Stimulated activated CD8-positive, alpha-beta memory T cell treated with anti-CD3 and anti-CD28 coated beads, Interleukin-12 subunit alpha, Interleukin-12 subunit beta, amount 100 ng/mL, for 4 hours (primary cell): ENCODE measurements at places on chromosomes 4 and X.

- DNase-seq = no peak
These were observed 163.9 kb downstream of the KDR start for GRCh38 chr4:54961357-54961975.

GRCh38 chr4:73258436-73258685 lies 237 bp downstream of the ANKRD17 start:
- no peak for DNase-seq

GRCh38 chr4:176579226-176579625 lies 213.5 kb downstream of the VEGFC start:
- no peak for DNase-seq

DNA sequence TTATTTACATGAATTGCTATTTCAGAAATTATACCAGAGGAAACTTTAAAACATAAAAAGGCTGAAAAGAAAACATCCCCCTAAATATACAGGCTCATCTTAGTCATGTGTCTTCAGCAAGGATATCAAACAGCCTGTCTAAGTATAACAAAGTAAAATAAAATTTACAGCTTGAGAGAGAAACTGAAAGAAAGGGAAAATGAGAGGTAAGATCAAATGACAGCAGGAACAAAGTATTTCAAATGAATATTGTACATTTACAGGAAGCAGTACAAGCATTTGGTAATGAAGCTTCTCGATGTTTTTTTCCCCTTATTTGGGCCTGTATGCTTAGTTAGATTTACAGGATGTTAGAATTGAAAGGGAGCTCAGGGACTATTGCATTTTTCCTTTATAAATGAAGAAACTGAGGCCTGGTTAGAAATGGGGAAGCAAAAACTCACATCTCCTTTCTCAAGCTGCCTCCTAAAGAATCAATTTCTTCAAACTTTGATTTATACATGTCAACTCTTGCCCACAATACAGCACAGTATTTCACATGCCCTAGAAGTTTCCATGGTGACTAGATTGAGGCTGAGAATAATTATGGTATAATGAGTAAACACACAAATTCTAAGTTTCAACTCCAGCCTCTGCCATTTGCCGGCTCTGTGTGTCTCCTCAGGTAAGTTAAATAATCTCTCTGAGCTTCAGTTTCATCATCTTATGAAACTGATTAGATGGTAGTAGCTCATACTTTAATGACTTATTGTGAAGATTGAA lies 29.3 kb downstream of the DAPP1 start:
- DNase-seq = no peak

- DNase-seq = no peak
These were observed 409.0 kb downstream of the BCOR start for GRCh38 chrX:39688576-39689375.

DNA sequence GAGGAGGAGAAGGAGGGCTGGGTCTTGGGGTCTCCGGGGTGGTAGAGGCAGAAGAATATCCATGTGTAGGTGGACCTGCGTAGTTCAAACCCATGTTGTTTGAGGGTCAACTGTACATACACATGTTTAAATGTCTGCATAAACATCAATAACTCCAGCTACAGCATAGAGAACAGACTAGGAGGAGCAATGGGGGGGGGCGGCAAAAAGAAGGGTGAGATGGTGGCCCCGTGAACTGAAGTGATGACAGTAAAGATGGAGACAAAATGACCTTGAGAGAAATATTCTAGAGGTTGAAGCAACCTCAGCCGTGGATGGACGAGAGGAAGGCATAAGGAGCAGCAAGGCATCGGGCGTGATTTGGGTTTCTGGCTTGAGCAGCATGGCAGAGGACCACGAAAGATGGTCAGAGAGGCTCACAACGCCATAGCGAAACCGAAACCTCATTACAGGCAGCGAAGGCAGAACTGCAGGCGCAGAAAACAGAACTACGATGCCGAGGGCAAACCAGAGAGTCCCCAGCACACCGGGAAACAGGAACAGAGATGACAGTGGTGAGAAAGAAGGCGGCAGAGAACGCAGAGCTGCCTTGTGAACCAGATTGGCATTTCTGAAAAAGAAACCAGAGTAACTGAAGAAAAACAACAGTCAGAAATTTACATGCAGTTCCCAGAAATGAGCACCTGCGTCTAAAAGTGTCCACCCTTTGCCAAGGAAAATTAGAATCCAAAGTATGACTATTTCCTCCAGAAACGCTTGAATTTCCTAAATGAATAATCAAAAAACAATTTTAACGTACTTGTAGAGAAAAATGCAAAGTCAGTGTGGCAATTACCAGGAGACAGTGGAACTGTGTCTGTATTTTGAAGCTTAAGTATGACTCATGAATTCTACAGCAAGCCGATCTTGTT lies 50.3 kb upstream of the ENPP6 start:
- peak; percentile 46 for DNase-seq

GRCh38 chrX:78746496-78746895 lies 1.0 kb upstream of the LPAR4 start:
- DNase-seq = no peak

DNA sequence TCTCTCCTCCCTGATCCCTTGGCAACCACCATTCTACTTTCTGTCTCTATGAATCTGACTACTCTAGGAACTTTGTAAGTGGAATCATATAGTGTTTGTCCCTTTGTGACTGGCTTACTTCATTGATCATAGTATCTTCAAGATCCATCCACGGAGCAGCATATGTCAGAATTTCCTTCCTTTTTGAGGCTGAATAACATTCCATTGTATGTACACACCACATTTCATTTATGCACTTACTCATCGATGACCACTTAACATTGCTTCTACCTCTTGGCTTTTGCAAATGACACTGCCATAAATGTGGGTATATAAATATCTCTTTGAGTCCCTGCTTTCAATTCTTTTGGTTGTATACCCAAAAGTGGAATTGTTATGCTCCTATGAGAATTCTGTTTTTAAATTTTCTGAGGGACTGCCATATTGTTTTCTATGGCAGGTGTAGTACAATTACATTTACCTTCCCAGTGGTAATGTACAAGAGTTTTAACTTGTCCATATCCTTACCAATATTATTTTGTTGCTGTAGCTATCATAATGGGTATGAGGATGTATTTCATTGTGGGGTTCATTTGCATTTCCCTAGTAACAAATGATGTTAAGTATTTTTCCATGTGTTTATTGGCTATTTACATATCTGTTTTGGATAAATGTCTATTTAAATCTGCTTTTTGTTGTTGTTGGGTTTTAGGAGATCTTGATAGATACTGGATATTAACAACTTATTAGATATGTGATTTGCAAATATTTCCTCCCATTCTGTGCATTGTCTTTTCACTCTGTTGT lies 466.1 kb downstream of the C4orf33 start:
- DNase-seq = no peak

- no peak for DNase-seq
These were observed 8.7 kb downstream of the TIMP1 start for GRCh38 chrX:47590984-47591383.

- DNase-seq = no peak
These were observed 7.0 kb downstream of the PNMA3 start for GRCh38 chrX:153063315-153063714.

GRCh38 chrX:85052636-85053343 lies 49.1 kb downstream of the APOOL start:
- DNase-seq = no peak

DNA sequence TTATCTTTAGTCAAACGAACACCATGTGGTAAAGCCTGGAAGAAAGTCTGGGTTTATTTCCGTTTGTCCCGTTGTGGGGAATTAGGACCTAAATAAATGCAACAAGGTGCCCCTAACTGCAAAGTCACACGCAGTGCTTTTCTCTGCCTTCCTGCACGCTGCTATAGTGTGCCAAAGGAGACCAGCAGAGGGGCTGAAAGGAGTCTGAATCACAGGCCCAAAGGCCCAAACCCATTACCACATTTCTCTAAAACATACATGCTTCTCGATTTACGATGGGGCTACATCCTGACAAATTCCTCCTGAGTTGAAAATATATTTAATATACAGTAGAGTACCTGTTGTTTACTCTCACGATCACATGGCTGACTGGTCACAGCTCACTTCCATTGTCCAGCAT lies 4.5 kb downstream of the VEGFC start:
- DNase-seq = no peak

GRCh38 chr4:104330125-104330905 lies 164.4 kb downstream of the CXXC4 start:
- DNase-seq = no peak

GRCh38 chr4:17817027-17817426 lies 6.2 kb downstream of the NCAPG start:
- DNase-seq = no peak

- DNase-seq = no peak
These were observed 38.7 kb downstream of the ADD1 start for GRCh38 chr4:2882341-2882740.

- DNase-seq = no peak
These were observed 24.9 kb downstream of the CD99L2 start for GRCh38 chrX:150873616-150874015.

DNA sequence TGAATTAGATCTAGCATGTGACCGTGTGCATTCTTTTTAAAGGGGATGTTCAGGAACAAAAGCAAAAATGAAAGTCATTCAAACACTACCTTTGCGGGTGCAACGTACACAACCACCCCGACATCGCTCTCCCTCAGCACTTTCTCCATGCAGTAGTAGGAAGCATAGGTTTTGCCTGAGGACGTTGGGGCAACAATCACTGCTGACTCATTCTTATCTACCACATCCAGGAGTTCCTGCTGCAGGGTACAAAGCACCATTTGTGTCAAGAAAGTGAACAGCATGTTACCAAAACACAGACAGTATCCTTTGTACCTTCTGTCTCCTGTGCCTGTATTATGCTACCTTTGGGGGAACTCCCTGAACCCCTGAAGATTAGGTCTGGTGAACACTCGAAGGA lies 58.6 kb downstream of the DDX60L start:
- no peak for DNase-seq

DNA sequence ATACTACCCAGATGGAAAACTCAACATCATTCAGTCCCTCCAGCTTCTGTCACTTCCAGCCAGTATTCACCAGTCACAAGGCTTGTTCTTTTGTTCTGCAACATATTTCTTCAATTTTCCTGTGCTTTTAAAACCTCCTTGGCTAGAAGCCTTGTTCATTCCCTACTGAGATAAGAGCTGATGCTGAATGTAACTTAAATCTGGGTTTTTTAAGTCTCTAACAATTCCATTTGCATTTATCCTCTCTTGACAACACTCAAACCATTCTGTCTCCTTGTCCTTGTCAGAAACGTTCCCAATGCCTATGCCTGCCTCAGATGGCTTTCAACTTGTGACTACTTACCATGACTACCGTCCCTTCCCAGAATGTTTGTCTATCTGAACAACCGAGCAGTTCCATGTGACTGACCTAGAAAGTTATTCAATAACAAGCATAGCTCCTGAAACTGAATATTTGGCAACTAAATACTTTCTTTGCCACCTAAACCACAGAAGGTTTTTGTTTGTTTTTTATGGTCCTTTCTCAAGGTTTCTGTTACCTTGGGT lies 682.9 kb upstream of the GALNTL6 start:
- DNase-seq = no peak

- DNase-seq = no peak
These were observed 66.0 kb upstream of the C4orf54 start for GRCh38 chr4:99723612-99724011.

GRCh38 chrX:102651242-102652011 lies at the start of gene GPRASP1:
TSS of gene GPRASP1 (plus strand) at chrX:102651483. CDS start at chrX:102653914, 2,431 bp downstream.
- DNase-seq = peak; percentile 43

DNA sequence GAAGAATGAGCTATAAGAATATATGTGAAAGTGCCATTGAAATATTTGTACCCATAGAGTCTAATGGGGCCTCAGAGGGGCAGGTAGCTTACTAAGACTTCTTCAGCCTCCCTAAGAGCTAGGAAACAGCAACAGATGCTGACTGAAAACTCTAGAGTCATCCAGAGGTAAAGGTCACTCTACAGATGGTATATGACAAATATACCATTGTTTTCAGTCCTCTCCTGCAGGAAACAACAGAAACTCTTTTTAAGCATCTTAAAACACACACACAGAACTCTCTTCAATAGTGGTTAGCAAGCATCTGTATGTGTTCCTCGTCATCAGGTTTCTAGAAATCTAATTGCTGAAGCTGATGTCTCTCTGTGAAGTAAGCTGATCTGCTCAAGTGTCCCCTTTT lies 313.8 kb upstream of the GATB start:
- no peak for DNase-seq

GRCh38 chr4:7021930-7022664 lies 21.1 kb upstream of the TADA2B start:
- no peak for DNase-seq

- DNase-seq = no peak
These were observed 3.2 kb upstream of the SLC25A14 start for GRCh38 chrX:130336531-130336930.

DNA sequence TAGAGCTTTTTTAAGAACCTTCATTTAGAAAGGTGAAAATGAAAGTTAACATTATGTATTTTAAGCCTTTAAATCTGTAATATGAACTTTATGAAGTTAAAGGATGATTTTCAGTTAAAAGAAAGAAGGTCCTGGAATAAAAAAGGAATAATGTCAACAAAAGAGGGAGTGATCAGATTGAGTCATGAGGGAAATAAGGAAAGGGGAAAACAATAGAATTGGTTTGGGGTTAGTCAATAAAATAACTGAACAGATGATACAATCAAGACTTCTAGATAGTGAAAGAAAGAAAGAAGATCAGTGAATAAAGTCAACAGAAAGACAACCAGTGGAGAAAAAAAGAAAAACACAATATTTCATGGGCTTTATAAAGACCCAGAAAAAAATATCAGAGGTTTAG lies 291.6 kb upstream of the ARSJ start:
- DNase-seq = no peak

DNA sequence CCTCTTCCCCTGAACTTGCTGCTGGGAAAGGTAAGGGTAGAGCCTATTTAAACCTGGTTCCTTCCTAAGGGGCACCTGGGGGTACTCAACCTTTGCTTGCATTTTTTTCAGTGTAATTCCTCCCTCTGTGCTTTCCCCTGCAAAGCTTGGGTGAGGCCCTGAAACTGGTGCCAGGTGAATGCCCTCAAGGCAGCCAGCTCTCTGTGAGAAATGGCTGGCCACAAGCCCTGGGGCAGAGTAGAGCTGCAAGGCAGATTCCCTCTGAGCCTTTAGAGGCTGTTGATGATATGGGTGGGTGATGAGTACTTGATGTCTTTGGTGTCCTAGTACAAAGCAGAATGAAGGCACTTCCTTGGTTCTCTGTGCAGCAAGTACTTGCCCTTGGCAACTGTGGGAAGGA lies 125.4 kb upstream of the DGKK start:
- no peak for DNase-seq

GRCh38 chr4:85724791-85725563 lies 250.0 kb downstream of the ARHGAP24 start:
- no peak for DNase-seq

GRCh38 chrX:20455001-20455400 lies 188.3 kb upstream of the RPS6KA3 start:
- no peak for DNase-seq
